ENCODE measurements at places on chromosomes 12 and 14.

DNA sequence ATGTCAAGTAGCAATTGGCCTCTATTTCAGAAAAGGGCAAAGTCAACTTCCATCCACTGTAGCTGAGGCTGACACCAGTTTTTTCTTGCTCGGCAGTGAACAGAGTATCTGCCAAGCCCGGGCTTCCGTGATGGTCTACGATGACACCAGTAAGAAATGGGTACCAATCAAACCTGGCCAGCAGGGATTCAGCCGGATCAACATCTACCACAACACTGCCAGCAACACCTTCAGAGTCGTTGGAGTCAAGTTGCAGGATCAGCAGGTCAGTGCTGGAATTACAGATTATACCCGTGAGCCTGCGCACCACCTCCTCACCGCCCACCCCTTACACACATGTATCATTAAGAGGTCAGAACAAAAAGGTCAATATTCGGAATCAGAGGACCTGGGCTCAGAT, 19.4 kb downstream of the EVL start:
- DNase-seq, result no peak

- no peak for DNase-seq
Observed at GRCh38 chr14:67377916-67378315, 17.8 kb downstream of the EIF2S1 start.

GRCh38 chr12:14618983-14619382, 51.3 kb upstream of the PLBD1 start:
- no peak for DNase-seq

GRCh38 chr14:86596024-86596423, 1066.1 kb downstream of the FLRT2 start:
- no peak for DNase-seq

- DNase-seq, result no peak
Observed at GRCh38 chr12:92044435-92044834, 101.2 kb downstream of the BTG1 start.

DNA sequence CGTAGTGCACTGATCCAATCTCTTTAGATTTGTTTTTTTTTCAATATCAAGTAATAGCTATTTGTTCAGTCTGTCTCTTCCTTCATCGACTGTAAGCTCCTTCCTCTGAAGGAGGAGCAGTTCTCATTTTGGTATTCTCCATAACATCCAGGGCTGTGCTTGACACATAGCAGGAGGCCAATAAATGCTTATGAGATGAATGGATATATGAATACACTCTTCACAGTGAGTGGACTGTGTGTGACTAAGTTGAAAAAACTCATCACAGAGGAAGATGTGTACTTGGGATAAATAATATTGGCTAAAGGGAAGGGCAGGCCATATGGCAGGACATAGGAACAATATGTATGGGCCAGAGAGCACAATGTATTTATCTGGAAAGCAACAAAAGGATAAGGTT, 205.3 kb upstream of the PRICKLE1 start:
- no peak for DNase-seq

- no peak for DNase-seq
Observed at GRCh38 chr12:40315375-40315774, 90.6 kb downstream of the LRRK2 start.

GRCh38 chr12:62866451-62867082, 68.4 kb downstream of the PPM1H start:
- no peak for DNase-seq

GRCh38 chr14:88323086-88323522, at the start of gene KCNK10:
TSS of gene KCNK10 (minus strand) at chr14:88323269. CDS start at chr14:88322798, 471 bp downstream.
- no peak for DNase-seq

- no peak for DNase-seq
Observed at GRCh38 chr14:58725226-58725625, 87.5 kb downstream of the DACT1 start.

- no peak for DNase-seq
Observed at GRCh38 chr14:80798878-80799277, 142.7 kb downstream of the CEP128 start.

DNA sequence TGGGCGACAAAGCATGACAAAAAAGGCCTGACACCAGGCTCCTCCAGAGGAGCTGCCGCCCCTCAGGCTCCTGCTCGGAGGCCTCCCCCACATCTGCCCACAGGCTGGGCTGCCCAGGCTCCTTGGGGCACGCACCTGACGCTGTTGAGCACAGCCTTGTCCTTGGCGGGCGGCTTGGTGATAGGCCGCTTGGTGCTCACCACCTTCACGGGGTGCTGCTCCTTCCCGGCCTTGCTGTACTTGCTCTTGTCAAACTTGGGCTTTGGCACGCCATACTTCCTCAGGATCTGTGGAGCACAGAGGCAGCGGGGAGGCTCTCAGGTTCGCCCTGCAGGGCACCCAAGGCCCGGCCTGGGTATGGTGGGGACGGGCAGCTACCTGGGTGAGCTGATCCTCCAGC, 53.4 kb downstream of the TRAFD1 start:
- no peak for DNase-seq

GRCh38 chr12:105399428-105400081, 69.1 kb downstream of the C12orf75 start:
- no peak for DNase-seq

DNA sequence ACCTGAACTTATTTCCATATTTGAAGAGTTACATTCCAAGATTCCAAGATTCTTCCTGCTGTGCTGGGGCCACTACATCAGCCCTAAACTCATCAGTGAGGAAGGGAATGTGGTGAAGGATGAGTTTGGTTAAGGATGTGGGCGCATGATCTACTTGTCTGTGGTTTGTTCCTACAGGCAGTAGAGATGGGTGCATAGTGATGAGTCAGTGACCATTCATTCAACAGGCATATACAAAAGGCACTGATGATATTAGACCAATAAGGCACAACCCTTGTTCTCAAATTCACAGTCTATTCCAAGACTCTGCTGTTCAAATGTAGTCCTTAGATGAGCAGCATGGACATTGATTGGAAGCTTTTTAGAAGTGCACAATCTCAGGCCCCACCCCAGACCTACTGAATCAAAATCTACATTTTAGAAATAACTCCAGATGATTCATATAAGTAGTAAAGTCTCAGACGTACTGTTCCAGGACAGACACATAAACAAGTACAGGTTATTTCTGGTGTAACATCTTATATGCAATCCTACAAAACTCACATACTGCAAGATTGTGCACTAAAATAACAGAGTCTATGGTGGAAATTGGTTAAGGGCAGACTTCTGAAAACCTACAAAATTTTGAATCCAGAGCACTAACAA, 47.7 kb upstream of the MAP3K9 start:
- no peak for DNase-seq

GRCh38 chr12:129613314-129613713, 290.5 kb downstream of the TMEM132D start:
- DNase-seq, result no peak

- no peak for DNase-seq
Observed at GRCh38 chr14:71444030-71444822, 488.0 kb upstream of the RGS6 start.

DNA sequence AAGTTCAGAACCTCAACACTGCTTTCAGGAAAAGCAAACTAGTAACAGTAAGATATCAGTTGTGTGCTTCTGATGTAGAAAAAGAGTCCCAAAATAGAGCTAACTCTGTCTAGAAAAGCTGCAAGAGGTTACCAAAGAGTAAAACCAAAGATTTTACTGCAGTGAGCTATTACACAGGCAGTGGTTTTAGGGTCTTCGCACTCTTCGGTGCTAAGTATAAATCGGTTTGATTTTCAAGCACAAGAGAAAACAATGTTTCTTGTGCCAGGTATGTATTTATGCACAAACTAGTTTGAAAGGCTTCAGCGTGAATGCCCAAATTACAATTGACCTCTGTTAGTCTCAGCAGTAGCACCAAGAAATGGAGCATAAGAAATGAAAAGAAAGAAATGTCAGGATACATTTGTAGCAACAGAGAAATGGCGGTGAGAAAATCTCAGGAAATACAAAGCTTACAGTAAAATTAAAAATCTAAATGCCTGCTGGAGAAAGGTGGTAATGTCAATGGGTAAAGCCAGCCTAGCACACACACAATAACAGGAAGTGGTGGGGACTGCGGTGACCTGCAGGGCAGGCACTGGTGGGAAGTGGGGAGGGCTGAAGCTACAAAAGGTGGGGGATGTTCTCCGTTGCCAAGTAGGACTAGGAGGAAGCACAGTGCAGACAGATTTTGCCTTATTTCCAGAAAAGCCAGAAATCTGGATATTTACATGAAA, 18.0 kb upstream of the DYRK2 start:
- DNase-seq, result no peak

DNA sequence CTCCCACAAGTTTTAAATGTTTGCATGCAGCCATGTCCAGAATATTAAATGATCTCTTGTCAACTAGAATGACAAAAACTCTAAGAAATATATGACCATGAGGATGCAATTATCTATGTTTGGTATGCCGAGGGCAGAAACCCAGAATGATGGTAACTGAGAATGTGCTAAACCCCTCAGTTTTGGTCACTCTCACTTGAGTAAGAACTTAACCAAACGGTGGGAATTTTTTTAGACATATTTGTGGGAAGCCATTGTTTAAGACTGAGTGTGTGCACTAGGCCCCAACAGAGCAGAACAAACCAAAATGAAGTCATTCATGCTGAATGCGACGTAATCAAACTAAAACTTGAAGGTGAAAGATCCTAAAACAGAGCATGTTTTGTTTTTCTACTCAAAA, 1927.9 kb upstream of the SEL1L start:
- no peak for DNase-seq

- no peak for DNase-seq
Observed at GRCh38 chr12:9273276-9273675, 65.1 kb upstream of the PZP start.

DNA sequence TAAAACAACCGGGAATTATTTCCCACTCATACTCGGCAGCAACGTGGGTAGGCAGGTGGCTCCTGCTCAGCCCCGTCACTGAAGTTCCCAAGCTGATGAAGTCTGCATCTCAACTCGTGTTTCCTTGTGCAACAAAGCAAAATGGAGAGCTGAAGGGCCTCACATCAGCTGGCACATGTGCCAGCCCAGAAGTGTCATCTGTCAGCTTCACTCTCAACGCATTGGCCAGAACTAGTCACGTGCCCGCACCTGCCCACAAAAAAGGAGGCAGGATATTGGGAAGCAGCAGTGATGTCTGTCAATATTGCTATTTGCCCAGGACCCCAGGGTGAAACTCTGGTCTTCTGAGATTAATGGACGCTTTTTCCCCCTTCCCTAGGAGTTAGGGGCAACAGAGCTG, 344.0 kb downstream of the BCL11B start:
- no peak for DNase-seq

DNA sequence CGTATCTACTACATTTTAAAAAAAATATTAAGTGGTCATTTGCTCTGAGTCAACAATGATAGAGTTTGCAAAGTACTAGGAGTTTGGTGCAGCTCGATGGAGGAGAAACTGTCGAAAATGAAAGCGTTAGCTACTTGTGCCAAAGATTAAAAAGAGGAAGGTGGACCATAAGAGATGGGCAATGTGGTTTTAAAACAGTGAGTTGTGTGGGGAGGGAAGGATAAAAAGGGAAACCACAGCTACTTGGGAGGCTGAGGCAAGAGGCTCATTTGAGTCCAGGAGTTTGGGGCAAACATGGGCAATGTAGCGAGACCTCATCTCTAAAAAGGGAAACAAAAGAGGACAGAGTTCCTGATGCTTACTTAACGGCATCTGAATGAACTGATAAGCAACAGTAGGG, 18.2 kb upstream of the STRAP start:
- DNase-seq, result no peak

GRCh38 chr12:109758426-109759420, 45.1 kb downstream of the FAM222A start:
- no peak for DNase-seq

DNA sequence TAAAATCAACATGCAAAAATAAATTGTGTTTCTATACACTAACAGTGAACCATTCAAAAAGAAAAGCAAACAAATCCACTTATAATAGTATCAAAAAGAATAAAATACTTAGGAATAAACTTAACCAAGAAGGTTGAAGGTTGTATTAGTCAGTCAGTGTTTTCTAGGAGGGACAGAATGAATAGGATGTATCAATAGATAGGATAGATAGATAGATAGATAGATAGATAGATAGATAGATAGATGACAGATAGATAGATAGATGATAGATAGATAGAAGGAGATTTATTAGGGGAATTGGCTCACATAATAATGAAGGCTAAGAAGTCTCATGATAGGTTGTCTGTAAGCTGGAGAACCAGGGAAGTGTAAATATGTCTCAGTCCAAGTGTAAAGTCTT, 37.2 kb upstream of the MON2 start:
- no peak for DNase-seq

- DNase-seq, result no peak
Observed at GRCh38 chr12:55607821-55608594, 28.7 kb upstream of the OR10P1 start.

DNA sequence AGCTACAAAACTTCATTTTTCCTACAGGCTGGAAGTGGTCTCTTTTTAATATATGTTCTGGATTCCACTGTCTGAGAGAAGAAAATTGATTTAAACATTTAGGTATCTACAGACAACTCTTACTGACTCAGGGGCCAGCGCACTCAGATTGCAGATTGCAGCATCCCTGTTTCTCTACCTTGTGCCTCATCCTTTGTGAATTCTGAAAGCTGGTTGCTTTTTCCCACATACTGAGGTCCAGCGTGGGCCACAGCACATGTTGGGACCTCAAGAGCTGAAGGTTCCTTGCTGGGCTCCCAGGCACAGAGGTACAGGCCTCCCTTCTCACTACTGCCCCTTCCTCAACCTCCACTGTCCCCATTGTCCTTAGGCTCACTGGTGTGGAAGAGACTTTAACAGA, 101.7 kb upstream of the CCDC175 start:
- no peak for DNase-seq

- no peak for DNase-seq
Observed at GRCh38 chr12:89857652-89858274, 149.1 kb upstream of the ATP2B1 start.

DNA sequence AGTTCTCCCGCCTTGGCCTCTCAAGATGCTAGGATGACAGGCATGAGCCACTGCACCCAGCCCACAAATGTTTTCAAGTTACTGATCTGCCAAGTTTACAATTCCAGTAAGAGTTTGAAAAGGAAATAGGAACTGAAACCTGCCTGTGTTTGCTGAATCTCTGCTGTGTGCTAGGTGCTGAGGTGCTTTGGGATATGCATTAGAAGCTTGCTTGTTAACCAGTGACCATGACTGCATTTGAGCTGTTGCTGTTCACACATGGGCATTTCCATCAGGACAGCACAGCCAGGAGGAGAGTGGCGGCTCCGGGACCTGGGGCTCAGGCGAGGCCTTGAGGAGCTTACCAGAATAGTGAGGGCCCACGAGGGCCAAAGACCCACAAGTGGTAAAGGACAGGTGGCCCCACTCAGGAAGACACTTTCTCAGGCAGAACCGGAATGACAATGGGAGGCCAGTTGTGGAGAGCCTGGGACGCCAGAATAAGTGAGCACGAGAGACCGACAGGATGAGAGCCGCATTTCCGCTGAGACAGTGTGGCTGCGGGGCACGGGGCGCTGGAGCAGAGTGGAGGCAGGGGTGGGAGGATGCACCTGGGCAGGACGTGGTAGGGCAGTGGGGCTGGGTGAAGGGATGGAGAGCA, 54.5 kb upstream of the MMP17 start:
- no peak for DNase-seq

DNA sequence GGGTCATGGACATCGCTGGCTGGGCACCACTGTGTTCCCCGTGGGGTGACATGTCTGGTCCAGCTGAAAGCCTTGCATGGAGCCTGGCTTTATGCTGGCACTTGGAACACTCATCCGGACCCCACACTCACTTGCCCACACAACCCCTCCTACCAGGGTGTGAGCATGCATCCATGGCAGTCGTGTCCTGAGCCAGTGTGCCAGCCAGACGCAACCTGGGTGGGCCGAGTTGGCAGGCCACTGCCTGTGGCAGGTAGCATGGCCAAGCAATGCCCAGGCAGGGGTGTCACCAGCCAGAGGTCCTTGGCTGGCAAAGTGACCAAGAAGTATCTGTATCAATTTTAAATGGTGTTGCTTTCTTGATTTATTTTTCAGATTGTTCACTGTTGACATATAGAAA, 141.7 kb downstream of the CCDC59 start:
- no peak for DNase-seq

All from NCI-H1417 treated with DMSO at 0.1 percent for 48 hours (cell line).